ENCODE measurements at places on chromosomes 1 and 21.

DNA sequence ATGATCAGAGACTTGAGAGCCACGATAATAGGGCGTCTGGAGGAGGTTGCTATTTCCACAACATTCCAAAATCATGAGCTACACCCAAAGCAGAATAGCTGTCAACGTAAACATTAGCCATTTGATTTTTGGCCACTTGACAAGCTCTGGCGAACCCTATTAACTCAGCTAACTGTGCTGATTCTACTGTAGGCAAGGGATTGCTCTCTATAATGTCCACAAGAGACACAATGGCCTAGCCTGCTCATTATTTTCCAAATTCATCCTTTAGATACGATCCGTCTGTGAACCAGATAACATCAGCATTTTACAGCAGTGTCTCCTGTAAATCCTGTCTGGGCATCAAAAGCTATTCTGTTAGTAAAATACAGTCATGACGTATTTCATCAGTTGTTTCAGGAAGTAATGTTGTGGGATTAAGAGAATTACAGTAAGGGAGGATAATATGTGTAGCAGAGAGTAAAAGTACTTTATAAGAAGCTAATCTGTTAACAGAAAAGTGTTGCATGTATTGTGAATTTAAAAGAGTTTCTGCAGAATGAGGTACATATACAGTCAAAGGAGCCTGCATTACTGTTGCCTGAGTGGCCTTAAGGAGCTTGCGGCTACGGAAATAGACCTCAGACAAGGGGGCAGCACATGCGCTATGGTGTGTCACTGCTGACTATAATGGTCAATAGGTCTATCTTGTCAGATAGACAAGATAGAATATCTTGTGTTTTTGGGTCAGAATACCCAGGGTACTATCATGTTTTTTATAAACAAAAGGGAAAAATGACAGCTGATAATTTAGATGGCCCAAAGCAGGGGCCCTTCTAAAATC, 44.9 kb upstream of the TINAGL1 start:
- peak; percentile 98 for DNase-seq

- DNase-seq: no peak
Observed at GRCh38 chr1:13842497-13842896, 142.5 kb downstream of the PRDM2 start.

DNA sequence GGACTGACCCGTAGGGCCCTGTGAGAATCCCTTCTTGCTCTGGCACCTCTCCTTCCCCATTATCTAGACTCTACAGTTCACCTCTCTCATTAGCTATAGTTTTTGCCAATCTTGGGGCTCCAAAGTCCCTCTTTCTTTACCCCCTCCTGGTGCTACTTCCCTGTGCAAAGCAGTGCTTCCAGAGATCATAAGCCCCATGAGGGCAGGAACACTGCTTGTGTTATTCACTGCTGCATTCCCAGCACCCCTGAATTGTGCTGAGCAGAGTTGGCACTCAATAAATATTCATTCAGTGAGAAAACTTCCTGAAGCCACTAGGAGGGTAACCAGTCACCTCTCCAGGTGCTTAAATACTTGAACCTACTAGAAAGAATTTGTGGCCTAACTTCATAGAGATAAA, 2.1 kb upstream of the H3-3A start:
- DNase-seq: no peak

- no peak for DNase-seq
Observed at GRCh38 chr21:25682382-25682781, 43.3 kb downstream of the JAM2 start.

- DNase-seq: no peak
Observed at GRCh38 chr1:79371802-79372201, 365.3 kb upstream of the ADGRL4 start.

DNA sequence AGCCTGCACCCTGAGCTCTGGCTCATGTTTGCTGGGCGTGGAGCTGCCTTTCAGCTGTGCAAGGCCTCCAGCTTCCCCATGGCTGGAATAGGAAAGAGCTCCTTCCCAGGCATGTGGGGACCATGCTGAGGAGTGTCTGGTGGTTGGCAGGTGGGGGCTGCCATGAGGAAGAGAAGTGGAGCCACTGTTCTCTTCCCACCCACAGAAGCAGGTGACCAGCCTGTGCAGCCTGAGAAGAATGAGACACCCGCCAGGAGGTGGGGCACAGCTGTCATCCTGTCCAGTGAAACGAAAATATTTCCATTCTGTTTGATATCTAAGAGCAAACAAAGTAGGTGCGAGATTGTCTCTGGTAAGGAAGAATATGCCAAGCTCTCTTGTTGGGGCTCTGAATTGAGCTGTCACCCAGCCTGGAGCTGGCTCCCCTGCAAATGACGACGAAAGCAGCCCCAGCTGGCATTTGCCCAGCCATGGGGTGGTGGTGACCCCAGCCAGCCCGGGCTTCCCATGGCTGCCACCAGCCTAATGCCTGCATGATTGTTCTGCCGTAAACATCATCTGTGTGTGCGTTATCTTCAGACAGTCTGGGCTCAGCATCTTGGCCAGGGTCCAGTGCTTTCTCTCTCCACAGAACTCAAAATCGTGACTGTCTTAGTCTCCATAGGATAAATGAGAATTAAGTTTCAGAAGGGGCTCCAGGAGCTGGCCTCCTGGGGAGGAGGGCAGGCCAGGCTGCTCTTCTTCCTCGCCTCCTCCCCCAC, 429.8 kb upstream of the VAMP3 start:
- no peak for DNase-seq

- DNase-seq: no peak
Observed at GRCh38 chr1:88801575-88802208, 89.7 kb downstream of the GTF2B start.

DNA sequence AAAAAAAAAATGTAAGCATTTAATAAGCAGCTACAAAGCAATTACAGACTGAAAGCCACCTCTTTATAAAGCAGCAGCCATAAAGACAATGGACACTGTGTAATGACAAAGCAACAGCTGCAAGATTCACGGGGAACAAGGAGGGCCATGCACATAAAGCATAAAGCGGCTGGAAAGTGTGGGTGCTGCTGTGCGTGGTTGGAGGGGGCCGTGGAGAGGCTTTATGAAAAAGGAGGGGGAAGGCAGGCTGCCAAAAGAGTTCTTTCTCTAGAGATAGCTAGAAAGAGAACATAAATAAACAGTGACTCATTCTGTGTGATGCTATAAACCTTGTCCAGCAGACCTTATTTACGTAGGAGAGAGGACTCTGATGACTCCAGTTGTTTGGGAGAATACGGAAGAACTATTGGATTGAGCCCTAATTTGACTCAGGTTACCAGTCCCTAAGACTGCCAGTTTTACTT, 49.3 kb downstream of the ADAMTS1 start:
- no peak for DNase-seq

DNA sequence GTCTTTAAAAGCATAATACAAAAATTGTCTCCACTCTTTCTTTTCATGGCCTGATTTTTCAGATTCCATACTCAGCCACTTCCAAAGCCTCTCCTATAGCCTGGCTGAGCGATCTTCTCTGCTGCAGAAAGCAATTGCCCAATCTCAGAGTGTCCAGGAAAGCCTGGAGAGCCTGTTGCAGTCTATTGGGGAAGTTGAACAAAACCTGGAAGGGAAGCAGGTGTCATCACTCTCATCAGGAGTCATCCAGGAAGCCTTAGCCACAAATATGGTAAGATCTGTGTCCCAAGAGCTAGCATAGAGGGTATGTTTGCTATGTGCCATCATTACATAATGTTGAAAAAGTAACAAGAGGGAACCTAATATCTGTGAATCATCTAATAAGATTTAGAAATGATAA, 130.7 kb upstream of the BMP8A start:
- DNase-seq: no peak

- no peak for DNase-seq
Observed at GRCh38 chr1:33719771-33720670, 143.9 kb upstream of the HMGB4 start.

GRCh38 chr1:230940848-230941247, 37.8 kb downstream of the TTC13 start:
- DNase-seq: no peak

- DNase-seq: no peak
Observed at GRCh38 chr21:34845521-34846451, 177.0 kb downstream of the CLIC6 start.

GRCh38 chr21:14403681-14404318, 20.9 kb upstream of the HSPA13 start:
- DNase-seq: peak; percentile 74

GRCh38 chr1:162677607-162678371, 45.5 kb downstream of the DDR2 start:
- DNase-seq: no peak

DNA sequence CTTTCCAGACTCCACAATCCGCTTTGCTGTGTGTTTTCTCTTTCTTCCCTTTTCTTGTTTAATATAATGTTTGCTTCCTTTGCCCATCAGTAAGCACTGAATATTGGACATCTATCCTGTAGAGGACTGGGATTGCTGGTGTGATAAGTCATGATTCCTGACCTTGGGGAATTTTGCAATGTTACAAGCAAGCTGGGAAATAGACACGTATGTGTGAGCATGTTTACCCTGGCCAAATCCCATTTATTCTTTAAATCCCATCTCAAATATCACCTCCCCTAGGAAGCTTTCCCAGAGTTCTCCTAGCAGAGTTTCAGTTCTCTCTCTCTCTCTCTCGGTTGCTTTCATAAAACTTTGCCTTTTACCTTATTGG, 155.3 kb downstream of the ROR1 start:
- no peak for DNase-seq

GRCh38 chr1:245807954-245808719, 653.4 kb downstream of the KIF26B start:
- DNase-seq: no peak

DNA sequence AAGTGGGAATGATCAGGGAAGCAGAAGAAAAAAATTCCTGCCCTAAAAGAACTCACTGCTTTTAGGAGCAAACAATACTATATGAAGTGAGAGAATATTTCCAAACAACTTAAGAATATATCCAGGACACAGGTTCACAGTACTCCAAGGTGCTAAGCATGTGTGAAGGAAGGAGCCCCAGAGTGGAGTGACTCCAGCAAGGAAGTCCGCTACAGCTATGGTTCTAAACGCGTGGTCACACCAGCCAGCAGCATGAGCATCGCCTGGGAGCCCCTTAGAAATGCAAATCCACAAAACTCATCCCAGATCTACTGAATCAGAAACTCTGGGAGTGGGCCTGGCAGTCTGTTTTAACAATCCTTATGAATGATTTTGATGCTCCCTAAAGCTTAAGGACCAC, 36.1 kb downstream of the GADD45A start:
- no peak for DNase-seq
